ENCODE measurements at places on chromosomes 13 and 19. TPM values are rescaled to one million over a fixed set of nuclear protein-coding genes. Genes with fewer than 3 reads are reported as not detected.

GRCh38 chr19:47370045-47370611 lies 21.0 kb downstream of the DHX34 start:
- no peak overlapping the region for H3K4me3 ChIP-seq
- DNase-seq, result no peak
- no peaks in the 10 kb centered on the region for H3K27me3 ChIP-seq
- peaks cover 3% of the 10 kb centered on the region for H3K36me3 ChIP-seq

The FXYD1 gene
- total RNA-seq, result 4.7 TPM

The ZNF700 gene
- 14.3 TPM for total RNA-seq

DNA sequence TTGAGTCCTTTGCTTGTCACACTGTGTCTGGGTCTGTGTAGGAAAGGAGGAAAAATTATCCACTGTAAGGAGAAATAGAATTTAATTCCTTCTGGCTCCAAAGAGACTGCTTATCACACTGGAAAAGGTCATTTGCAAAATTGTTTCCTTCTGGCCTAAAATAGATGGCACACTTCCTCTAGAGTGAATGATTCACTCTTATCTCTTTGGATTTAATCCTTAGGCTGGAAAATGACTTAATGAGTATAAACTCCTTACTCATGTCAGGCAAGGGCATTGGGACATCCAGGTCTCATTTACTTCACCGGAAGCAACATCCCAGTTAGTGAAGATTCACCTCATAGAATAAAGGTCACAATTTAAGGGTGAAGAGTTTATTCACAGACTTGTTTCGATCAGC lies 293.6 kb downstream of the OXGR1 start:
- no peaks in the 10 kb centered on the region for H3K36me3 ChIP-seq
- no peaks in the 10 kb centered on the region for H3K4me1 ChIP-seq
- no peak for DNase-seq
- H3K27me3 ChIP-seq, result no peaks in the 10 kb centered on the region
- H3K4me3 ChIP-seq, result no peak overlapping the region

GRCh38 chr13:64165826-64166225 lies 2750.2 kb upstream of the PCDH20 start:
- DNase-seq, result no peak
- no peaks in the 10 kb centered on the region for H3K4me1 ChIP-seq
- no peaks in the 10 kb centered on the region for H3K36me3 ChIP-seq
- no peak overlapping the region for H3K27ac ChIP-seq
- H3K4me3 ChIP-seq, result no peak overlapping the region

GRCh38 chr13:78753435-78753834 lies 94.5 kb upstream of the OBI1 start:
- H3K27ac ChIP-seq, result no peak overlapping the region
- no peaks in the 10 kb centered on the region for H3K36me3 ChIP-seq

The RUBCNL gene
- total RNA-seq, result 5.8 TPM

GRCh38 chr19:29926801-29927200 lies 15.2 kb upstream of the URI1 start:
- H3K27ac ChIP-seq, result no peak overlapping the region
- no peaks in the 10 kb centered on the region for H3K36me3 ChIP-seq
- no peak for DNase-seq
- no peak overlapping the region for H3K4me3 ChIP-seq

GRCh38 chr13:24615114-24615513 lies 65.1 kb upstream of the ATP12A start:
- peaks cover 26% of the 10 kb centered on the region for H3K4me1 ChIP-seq
- peak overlapping the region; percentile 77 for H3K27ac ChIP-seq
- no peaks in the 10 kb centered on the region for H3K36me3 ChIP-seq
- no peaks in the 10 kb centered on the region for H3K27me3 ChIP-seq

DNA sequence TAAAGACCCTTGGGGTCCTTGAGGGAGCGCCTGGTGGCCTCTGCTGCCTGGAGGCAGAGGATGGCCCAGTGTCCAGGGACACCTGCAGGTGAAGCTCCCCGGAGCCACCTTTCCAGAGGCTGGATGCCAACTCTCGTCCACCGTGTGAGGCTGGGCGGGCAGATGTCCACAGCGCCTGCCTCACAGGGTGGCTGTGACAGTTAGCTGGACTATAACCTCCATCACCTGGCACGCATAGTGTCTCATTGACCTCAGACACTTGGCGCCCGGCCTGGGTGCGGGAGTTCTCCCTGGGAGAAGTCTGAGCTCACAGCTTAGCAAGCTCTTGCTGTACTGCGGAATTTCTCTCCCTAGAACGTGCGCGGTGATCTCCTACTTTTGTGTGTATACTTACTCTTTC lies 9.8 kb downstream of the BICRA start:
- H3K4me3 ChIP-seq, result no peak overlapping the region
- no peak for DNase-seq
- peaks cover 31% of the 10 kb centered on the region for H3K4me1 ChIP-seq
- no peaks in the 10 kb centered on the region for H3K27me3 ChIP-seq
- peaks cover 2% of the 10 kb centered on the region for H3K36me3 ChIP-seq

DNA sequence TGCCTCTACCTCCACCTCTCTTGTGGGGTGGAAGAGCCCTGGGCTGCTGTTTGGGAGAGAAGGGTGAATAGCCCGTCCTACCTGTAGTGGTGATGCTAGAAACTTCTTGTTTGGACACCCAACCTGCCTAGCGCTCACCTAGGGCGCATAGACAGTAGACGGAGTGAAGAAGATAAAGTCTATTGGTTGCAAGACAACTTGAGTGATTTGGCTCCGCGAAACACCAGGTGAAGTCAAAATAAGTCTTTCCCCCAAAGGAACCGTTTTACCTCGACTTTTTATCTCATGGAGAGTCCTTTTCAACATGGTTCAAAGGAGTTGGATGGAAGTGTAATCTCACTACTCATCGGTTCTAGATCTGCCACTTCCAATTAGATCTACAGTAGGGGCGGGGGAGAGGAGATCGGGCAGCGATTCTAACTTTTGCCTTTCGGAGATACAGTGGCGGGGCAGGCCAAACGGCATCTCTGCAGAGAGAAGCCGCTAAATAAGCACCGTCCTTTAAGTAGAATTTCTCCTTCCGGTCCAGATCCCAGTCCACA lies 694 bp upstream of the ZIC5 start:
- H3K4me1 ChIP-seq, result peaks cover 16% of the 10 kb centered on the region
- H3K36me3 ChIP-seq, result peaks cover 4% of the 10 kb centered on the region
- peak overlapping the region; percentile 75 for H3K4me3 ChIP-seq
- peak overlapping the region; percentile 82 for H3K27ac ChIP-seq
- H3K27me3 ChIP-seq, result peaks cover 75% of the 10 kb centered on the region
- no peak for DNase-seq

GRCh38 chr13:67229481-67230403 lies at the start of gene PCDH9:
Gene PCDH9 (minus strand): TSS chr13:67230336. CDS start chr13:67228440, 1,896 bp downstream.
- peaks cover 22% of the 10 kb centered on the region for H3K27me3 ChIP-seq
- DNase-seq, result no peak
- no peaks in the 10 kb centered on the region for H3K36me3 ChIP-seq
- H3K4me3 ChIP-seq, result no peak within 1 kb of the TSS

The ZNF132 gene
- total RNA-seq, result 0.76 TPM

DNA sequence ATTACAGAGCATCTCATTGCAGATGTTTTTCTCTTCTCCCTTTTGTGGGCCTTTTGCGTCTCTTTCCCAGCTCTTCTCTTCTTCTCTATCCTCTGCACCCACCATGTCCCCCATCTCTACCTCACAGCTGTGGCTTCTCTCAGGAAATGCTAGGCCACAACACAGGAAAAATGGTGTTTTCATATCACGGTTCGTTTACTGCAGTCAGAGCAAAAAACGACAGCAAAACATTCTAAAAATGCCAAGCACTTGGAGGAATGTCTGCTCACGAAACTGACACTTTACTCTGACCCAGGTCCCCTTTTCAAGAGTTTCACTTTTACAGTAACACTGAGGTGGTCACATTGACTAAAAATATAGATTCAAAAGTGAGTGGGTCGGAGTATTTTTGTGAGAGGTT lies 152.2 kb downstream of the DCT start:
- peaks cover 2% of the 10 kb centered on the region for H3K36me3 ChIP-seq
- no peak for DNase-seq
- H3K27me3 ChIP-seq, result peaks cover 20% of the 10 kb centered on the region
- peak overlapping the region; percentile 0 for H3K27ac ChIP-seq

The SYMPK gene
- 75.5 TPM for total RNA-seq

DNA sequence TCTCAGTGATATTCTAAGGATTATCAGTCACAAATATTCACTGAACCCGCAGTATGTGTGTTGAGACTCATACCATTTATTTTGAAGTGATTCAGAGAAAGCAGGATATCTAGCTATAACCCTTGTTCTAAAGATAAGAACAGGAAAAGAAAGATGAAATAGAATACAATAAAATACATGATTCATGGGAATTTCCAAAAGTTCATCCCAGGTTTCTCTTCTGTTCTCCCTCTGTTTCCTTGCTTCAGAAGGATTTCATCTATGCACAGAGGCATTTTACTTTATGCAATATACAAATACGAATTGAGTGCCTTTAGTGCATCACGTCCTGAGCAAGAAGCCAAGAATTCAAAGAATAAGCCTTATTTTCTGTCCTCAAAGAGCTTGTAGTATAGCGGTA lies 274.4 kb upstream of the GPC6 start:
- H3K27me3 ChIP-seq, result no peaks in the 10 kb centered on the region
- H3K27ac ChIP-seq, result no peak overlapping the region
- no peak overlapping the region for H3K4me3 ChIP-seq
- no peaks in the 10 kb centered on the region for H3K4me1 ChIP-seq

GRCh38 chr19:58392945-58393724 lies 2.3 kb upstream of the RNF225 start:
- peak overlapping the region; percentile 11 for H3K27ac ChIP-seq
- H3K4me3 ChIP-seq, result no peak overlapping the region
- peaks cover 8% of the 10 kb centered on the region for H3K27me3 ChIP-seq
- DNase-seq, result no peak
- H3K36me3 ChIP-seq, result peaks cover 14% of the 10 kb centered on the region

The PCDH17 gene
- 0.15 TPM for total RNA-seq

DNA sequence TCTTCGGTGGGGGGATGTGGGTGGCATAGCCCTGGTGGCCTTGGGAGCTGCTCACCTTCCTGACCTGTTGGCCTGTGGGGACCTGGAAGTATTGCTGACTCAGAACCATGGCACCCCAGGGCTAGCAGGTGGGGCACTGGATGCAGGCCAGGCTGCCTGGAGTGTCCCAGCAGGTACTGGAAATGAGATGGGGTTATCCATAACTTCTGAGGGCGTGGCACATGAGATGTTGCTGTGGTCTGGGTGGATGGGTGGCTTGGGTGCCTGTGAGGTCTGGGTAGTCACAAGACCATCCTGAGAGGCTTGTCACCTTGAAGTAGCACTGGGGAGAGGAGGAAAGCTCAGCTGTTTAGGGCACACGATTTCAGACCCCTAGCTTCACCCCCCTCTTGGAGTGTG lies 636 bp upstream of the RNF225 start:
- H3K4me1 ChIP-seq, result peaks cover 11% of the 10 kb centered on the region
- no peak for DNase-seq
- H3K4me3 ChIP-seq, result no peak overlapping the region
- H3K36me3 ChIP-seq, result peaks cover 14% of the 10 kb centered on the region
- H3K27me3 ChIP-seq, result peaks cover 8% of the 10 kb centered on the region
- no peak overlapping the region for H3K27ac ChIP-seq

GRCh38 chr19:38145623-38146022 lies 78.4 kb downstream of the DPF1 start:
- H3K27me3 ChIP-seq, result no peaks in the 10 kb centered on the region
- DNase-seq, result no peak
- H3K4me1 ChIP-seq, result peaks cover 5% of the 10 kb centered on the region
- no peak overlapping the region for H3K27ac ChIP-seq
- H3K36me3 ChIP-seq, result peaks cover 10% of the 10 kb centered on the region

DNA sequence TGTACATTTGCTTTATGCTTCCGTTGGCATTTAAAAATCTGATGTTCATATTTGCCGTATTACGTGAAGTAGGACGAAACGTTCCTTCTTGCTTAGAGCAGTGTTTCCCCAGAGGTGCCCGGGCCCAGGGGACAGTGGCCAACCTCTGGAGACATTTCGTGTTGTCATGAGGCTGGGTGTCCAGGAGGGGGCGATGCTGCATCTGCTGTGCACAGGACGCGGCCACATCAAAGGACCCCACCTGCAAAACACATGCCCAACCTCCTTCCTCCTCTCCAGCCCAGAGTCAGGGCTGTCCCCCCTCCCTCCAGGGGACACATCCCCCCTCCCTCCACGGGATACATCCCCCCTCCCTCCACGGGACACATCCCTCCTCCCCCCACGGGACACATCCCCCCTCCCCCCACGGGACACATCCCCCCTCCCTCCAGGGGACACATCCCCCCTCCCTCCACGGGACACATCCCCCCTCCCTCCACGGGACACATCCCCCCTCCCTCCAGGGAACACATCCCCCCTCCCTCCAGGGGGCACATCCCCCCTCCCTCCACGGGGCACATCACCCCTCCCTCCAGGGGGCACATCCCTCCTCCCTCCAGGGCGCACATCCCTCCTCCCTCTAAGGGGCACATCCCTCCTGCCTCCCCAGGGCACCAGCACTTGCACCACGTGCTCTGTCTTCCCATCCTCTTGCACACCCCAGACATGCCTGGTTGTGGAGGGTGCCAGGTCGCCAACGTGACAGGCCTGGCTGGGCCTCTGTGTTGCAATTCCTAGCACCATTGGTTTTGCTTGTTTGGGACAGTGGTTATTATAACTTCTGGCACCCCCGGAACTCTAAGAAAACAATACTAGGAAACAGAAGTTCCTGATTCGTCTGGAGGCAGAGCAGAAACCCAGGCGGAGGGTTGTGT lies 46.7 kb downstream of the GAS6 start:
- peak overlapping the region; percentile 80 for H3K4me3 ChIP-seq
- peaks cover 18% of the 10 kb centered on the region for H3K4me1 ChIP-seq
- H3K36me3 ChIP-seq, result peaks cover 5% of the 10 kb centered on the region
- H3K27me3 ChIP-seq, result no peaks in the 10 kb centered on the region
- H3K27ac ChIP-seq, result peak overlapping the region; percentile 32

- DNase-seq, result no peak
- no peaks in the 10 kb centered on the region for H3K36me3 ChIP-seq
- no peaks in the 10 kb centered on the region for H3K27me3 ChIP-seq
- H3K27ac ChIP-seq, result no peak overlapping the region
- H3K4me1 ChIP-seq, result no peaks in the 10 kb centered on the region
- no peak overlapping the region for H3K4me3 ChIP-seq
These were observed 67.3 kb upstream of the SLC10A2 start for GRCh38 chr13:103133556-103133955.

Data from T-helper 17 cell (primary cell).